Bronchial smooth muscle cell (primary cell): ENCODE measurements at places on chromosomes 11 and 22. TPM values are rescaled to one million over a fixed set of nuclear protein-coding genes. Genes with fewer than 3 reads are reported as not detected.

The MMP7 gene
- not detected in 2 replicates for total RNA-seq

The TMEM41B gene
- total RNA-seq: 31.9 and 44.4 TPM in 2 replicates

The SLC22A25 gene
- not detected in 2 replicates for total RNA-seq

The THRSP gene
- total RNA-seq: 0.09 TPM in 1 of 2 replicates, not detected in the other

The OR51B2 gene
- not detected in 2 replicates for total RNA-seq

The ETS1 gene
- 17.0 and 20.1 TPM in 2 replicates for total RNA-seq

The PIK3C2A gene
- 22.8 and 28.1 TPM in 2 replicates for total RNA-seq

The OTOG gene
- total RNA-seq: not detected in 2 replicates

The FAM111B gene
- 0.09 and 0.63 TPM in 2 replicates for total RNA-seq

The MPEG1 gene
- not detected in 2 replicates for total RNA-seq

The CRYBB1 gene
- total RNA-seq: not detected in 2 replicates

The CPT1B gene
- 0.95 and 4.4 TPM in 2 replicates for total RNA-seq

The KIAA1671 gene
- under 0.01 TPM in 2 replicates for total RNA-seq

The MUC5B gene
- not detected in 2 replicates for total RNA-seq

The IL18 gene
- 0.32 TPM in 1 of 2 replicates, not detected in the other for total RNA-seq

The MADD gene
- 9.6 and 14.6 TPM in 2 replicates for total RNA-seq

The C22orf42 gene
- total RNA-seq: not detected in 2 replicates

The DEPDC7 gene
- total RNA-seq: 3.0 and 5.7 TPM in 2 replicates

The PGA5 gene
- total RNA-seq: 0.32 and 2.1 TPM in 2 replicates

The PRCP gene
- 59.1 and 93.8 TPM in 2 replicates for total RNA-seq

The CCDC87 gene
- 0.26 and 0.32 TPM in 2 replicates for total RNA-seq

The RSF1 gene
- total RNA-seq: 28.3 and 32.3 TPM in 2 replicates

The GTSE1 gene
- 0.17 and 0.95 TPM in 2 replicates for total RNA-seq

The TNNT3 gene
- 0.47 and 3.1 TPM in 2 replicates for total RNA-seq

The TMPRSS6 gene
- not detected in 2 replicates for total RNA-seq

The CRYBA4 gene
- not detected in 2 replicates for total RNA-seq

The DNAJB13 gene
- 0.16 TPM in 1 of 2 replicates, not detected in the other for total RNA-seq

The ELF5 gene
- under 0.01 TPM in 1 of 2 replicates, not detected in the other for total RNA-seq

The KRTAP5-10 gene
- 0.09 TPM in 1 of 2 replicates, not detected in the other for total RNA-seq

The CCDC116 gene
- total RNA-seq: 0.16 and 0.26 TPM in 2 replicates

The CASP12 gene
- total RNA-seq: 0.47 TPM in 1 of 2 replicates, not detected in the other
